ENCODE measurements at places on chromosomes 16 and 17.

DNA sequence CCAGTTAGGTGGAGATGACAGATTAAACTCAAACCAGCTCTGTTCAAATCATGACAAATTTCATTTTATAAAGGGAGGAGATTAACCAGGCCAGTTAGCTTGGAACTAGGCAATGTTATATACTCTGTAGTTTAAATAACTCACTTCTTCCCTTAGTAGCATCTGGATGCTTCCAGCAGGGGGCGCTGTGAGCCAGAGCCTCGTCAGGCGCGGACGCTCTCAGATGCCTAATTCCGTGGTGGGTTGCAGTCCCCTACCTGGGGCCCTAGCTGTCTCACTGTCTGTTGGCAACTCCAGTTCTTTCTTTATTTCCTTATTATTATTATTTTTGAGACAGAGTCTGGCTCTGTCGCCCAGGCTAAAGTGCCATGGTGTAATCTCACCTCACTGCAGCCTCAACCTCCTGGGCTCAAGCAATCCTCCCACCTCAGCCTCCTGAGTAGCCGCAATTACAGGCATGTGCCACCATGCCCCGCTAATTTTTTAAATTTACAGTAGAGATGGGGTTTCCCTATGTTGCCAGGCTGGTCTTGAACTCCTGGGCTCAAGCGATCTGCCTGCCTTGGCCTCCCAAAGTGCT is 17.3 kb upstream of the WFDC1 start:
- DNase-seq: peak; percentile 79

DNA sequence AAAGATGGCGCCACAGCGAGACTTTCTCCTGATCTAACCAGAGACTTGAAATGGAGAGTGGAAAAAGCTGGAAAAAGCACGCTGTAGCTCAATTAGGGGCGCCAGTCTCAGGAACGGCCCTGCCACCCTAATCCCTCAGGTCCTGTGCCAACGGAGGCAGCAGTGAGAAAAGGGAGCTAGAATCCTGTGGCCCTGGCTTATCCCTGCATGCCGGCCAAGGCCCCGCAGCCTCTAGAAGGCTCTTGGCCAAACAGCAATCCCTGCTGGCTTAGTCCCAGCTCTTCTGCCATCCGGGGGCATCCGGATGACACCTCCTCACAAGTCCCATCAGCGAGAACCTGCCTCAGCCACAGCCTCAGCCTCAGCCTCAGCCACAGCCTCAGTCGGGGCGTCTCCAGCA is 69.8 kb downstream of the MRM3 start:
- DNase-seq: no peak

GRCh38 chr16:28093385-28093725 is 29.8 kb upstream of the GSG1L start:
- DNase-seq: no peak

- peak; percentile 68 for DNase-seq
Measured at GRCh38 chr16:30992931-30993816, 8.2 kb downstream of the HSD3B7 start.

- DNase-seq: no peak
Measured at GRCh38 chr17:10172241-10172741, 26.1 kb downstream of the GAS7 start.

DNA sequence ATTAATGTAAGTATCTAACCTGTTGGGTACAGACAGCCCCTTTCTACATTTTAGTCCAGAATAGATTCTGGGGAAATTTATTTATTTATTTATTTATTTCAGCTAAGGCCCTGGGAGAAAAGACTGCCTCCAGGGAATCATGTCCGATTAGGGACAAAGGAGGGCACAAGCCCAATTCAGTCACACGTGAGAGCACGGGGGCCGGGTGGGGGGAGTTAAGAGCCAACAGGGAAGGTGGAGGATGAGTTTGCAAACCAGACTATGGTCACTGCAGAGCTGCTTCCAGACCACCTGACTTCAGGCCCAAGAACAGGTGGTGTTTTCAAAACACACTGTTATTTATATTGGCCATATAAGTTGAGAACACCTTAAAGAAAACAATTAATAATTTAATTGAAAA is 1.6 kb upstream of the ZFHX3 start:
- DNase-seq: no peak

- DNase-seq: no peak
Measured at GRCh38 chr17:29565643-29566472, 979 bp downstream of the ABHD15 start.

DNA sequence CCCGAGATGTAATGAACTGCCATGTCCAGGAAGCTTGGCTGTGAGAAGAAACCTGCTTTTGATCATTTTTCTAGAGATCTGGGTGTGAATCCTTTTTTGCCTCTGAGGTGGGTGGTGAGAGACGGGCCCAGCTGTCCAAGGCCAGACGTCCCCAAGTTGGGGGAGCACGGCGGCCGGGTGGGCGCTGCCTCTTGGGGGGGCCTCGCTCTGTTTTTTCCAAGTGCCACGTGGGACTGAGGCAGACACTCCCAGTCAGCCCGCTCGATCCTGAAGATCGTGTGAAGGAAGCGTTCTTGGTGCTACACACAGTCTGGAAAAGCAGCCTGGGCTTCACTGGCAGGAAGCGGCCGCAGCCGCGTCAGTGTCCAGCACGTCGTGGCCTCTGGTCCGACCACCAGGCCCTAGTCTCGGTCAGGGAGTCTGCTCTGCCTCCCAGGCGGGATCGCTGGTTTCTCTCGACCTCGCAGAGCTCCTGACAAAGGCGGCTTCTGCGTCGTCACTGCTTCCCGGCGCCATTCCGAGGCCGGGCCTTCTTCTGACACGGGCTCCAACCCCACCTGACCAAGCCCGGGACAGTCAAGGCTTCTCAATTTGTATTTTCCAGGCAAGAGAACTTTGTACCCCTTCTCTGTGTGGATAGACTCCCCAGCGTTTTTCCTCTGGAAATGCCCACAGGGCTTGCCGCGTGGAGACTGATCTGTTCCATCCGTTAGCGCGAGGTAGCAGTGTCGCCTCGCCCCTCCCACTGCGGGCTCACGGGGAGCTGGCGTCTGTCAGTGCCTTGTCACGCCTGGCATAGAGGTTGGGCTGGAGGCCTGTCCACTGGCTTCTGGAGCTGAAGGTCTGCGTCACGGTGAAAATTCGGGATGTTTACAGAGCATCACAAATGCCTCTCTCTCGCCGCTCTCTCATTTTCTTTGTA is 12.4 kb downstream of the PRSS27 start:
- DNase-seq: no peak

DNA sequence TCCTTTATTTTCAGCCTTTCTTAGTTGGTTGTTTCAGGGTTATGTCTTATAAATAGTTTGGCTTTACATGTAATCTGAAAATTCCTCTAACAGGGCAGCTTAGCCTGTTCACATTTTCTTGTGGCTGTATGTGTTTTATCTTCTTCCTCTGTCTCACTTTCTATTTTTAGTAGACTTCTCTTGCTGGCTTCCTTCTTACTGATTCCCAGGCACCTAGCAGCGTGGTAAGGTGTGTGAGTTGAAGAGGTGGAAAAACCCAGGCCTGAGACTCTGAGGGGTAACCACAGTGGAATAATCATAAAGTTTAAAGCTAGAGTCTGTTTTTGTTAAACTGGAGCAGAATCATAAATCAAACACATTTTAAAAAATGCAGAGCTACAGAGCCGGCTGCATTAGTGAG is 190.9 kb downstream of the LGALS9B start:
- no peak for DNase-seq

- DNase-seq: peak; percentile 67
Measured at GRCh38 chr17:80531400-80531799, 13.2 kb upstream of the RPTOR start.

GRCh38 chr16:47949714-47950113 is 206.1 kb downstream of the ABCC12 start:
- DNase-seq: no peak

DNA sequence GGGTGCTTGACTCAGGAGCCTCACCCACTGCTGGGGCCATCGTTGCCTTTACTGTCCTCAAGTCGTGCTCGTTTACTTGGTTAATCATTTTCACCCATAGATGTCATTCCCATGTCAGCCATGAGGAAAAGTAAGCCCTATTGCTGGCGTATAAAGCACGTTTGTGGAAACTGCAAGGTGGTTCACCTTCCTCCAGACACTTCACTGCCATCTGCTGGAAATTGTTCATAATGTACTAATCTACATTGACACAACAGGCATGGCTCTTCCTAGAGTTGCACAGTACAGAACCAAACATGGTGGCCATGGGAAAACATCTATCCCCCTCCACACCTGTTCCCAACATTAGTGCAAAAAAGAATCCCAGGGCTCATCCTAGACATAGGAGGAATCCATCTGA is 116.6 kb downstream of the ZNF18 start:
- peak; percentile 42 for DNase-seq

DNA sequence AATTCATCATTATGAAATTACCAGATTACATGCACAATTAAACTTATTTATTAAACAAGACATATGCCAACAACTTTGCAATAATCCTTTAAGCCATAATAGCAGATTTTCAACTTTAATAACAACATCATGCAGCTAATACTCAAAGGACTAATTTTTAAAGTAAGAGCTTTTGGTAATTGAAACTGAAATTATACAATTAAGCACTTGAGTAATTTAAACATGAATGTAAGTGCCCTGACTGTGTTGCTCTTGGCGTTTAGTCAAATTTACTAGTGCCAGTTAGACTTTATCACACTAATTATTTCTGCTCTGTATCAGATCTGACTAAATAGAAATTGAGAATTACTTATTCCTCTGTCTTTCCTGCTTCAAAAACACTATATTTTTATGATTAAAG is 46.8 kb upstream of the PSMD7 start:
- no peak for DNase-seq

GRCh38 chr17:51118330-51119195 is 2.1 kb downstream of the SPAG9 start:
- DNase-seq: peak; percentile 44

- no peak for DNase-seq
Measured at GRCh38 chr17:80843741-80844156, 147.9 kb upstream of the CHMP6 start.

DNA sequence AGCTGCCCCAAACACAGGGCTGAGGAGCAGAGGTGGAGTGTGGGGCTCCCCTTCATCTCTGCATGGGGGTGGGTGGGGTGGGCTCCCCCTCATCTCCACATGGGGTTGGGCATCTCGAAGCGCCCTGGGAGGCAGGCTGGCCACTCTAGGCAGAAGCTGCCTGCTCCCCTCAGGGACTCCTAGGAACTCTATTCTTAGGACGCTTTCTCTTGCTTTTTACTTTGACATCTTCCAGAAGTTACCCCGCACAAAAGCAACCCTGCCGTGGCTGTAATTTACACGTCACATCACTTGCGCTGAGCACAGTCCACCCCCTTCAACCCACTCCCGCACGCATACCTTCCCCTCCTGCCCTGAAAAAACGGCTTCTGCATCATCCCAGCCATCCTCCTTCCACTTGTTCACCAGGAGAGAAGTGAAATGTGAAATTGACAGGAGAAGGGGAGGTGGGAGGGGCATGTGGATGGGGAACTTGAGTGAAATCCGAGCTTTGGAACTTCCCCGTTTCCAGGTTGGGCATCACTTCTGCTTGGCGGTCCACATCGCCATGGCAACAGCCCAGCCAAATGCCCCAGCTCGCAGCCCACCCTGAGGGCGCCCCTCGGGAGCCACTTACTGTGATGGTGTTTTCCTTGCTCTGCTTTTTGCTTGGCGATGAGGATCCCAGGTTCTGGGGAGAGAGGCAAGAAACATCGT is 53.7 kb upstream of the RCVRN start:
- no peak for DNase-seq

- DNase-seq: no peak
Measured at GRCh38 chr17:27506348-27507218, 50.3 kb downstream of the KSR1 start.

- no peak for DNase-seq
Measured at GRCh38 chr16:2015117-2015946, 4.3 kb upstream of the NPW start.

Data from K562 (cell line).